ENCODE measurements at places on chromosomes 1 and 21.

GRCh38 chr1:233268389-233269022 lies 27.0 kb downstream of the PCNX2 start:
- no peak for DNase-seq

- DNase-seq, result no peak
Measured at GRCh38 chr1:230487773-230488428, 61.8 kb upstream of the PGBD5 start.

DNA sequence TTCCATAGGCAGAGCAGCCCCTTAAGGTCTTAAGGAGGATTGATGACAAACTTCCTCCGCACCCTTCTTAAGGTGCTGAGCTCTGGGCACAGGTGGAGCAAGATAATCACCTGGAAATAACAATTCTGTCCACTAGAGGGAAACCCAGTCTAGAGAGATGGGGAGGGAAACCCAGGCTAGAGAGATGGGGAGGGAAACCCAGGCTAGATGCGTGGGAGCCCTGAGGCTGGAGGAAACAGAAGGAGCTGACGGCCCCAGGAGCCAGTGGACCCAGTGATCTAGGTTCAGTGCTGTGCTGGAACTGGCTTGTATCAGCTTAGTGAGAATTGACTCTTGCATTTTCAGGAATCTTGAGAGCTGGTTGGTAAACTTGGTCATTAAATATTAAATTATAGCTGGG lies 17.8 kb upstream of the MYCL start:
- peak; percentile 70 for DNase-seq

GRCh38 chr1:146032631-146033219 lies 11.2 kb upstream of the HJV start:
- DNase-seq, result peak; percentile 39

- peak; percentile 53 for DNase-seq
Measured at GRCh38 chr1:86704972-86705664, 742 bp downstream of the SH3GLB1 start.

GRCh38 chr1:12604114-12604874 lies 13.7 kb downstream of the DHRS3 start:
- DNase-seq, result no peak

GRCh38 chr1:106727171-106727570 lies 329.3 kb upstream of the PRMT6 start:
- DNase-seq, result no peak

GRCh38 chr1:86950712-86951419 lies 36.4 kb downstream of the HS2ST1 start:
- DNase-seq, result no peak

- no peak for DNase-seq
Measured at GRCh38 chr21:34704119-34704518, 35.3 kb downstream of the CLIC6 start.

GRCh38 chr1:244280201-244280600 lies 171.5 kb downstream of the ADSS2 start:
- no peak for DNase-seq

- DNase-seq, result no peak
Measured at GRCh38 chr1:175132436-175132835, 60.1 kb downstream of the KIAA0040 start.

DNA sequence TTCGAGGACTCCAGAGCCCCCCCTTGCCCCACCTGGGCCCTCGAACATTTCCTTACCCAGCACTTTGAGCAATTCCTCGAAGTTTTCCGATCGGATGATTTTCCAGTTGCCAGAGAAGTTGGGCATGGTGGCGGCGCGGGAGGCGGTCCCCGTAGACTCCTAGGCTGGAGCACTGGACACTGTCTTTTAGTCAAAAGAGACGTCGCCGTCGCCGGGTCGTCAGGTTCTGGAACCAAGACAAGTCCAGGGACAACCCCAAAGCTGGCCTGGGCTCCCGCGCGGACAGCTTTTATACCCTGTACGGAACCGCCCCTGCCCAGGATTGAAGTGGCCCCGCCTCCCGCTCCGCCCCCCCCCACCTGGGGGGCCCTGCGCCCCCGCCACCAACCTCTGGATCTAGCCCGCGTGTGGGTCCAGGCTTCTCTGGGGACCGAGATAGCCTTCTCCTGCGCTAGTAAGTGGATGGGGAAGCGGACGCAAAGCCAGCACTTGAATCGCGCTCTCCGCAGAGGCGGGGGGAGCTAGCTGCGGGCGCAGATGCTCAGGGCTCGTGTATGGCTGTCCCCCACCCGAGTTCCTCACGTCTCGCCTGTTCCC lies at the start of gene CRABP2:
TSS of gene CRABP2 (minus strand) at position 263 of the 597 bp plus-strand sequence. CDS start at position 126, 137 bp downstream.
- DNase-seq, result peak; percentile 64

- no peak for DNase-seq
Measured at GRCh38 chr21:26753822-26754221, 91.4 kb downstream of the ADAMTS1 start.

- DNase-seq, result no peak
Measured at GRCh38 chr1:100502052-100502792, 35.7 kb upstream of the GPR88 start.

DNA sequence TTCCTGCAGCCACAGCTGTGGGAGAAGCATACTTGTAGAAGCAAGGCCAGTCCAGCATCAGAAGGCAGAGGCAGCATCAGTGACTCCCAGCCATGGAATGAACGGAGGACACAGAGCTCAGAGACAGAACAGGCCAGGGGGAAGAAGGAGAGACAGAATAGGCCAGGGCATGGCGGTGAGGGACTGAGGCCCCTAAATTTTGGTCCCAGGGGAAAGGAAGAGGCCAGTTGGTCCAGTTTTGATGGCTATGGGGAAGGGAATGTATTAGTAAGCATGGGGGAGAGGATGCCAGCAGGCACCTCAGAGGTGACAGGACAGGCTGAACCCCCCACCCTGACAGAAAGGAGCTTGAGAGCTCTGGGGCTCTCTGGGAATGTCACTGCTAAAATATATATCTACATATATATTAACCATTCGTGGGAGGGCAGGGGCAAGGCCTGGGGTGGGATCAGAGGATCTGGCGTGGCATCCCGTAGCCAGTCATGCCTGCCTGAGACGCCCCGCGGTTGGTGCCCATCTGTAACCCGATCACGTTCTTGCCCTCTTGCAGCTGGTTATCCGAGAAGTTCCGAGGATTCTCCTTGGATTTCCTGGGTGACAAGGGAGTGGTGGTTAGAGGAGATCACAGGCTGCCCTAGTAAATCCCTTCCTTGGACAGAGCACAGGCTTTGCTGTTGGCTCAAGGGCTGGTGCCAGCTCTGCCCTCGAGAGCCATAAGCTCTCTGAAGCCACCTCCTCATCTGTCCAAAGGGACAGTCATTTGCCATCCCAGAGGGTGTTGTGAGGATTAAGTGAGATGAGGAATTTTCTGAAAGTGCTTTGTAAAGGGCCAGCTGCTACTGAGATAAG lies 6.7 kb downstream of the TAGLN2 start:
- DNase-seq, result no peak

DNA sequence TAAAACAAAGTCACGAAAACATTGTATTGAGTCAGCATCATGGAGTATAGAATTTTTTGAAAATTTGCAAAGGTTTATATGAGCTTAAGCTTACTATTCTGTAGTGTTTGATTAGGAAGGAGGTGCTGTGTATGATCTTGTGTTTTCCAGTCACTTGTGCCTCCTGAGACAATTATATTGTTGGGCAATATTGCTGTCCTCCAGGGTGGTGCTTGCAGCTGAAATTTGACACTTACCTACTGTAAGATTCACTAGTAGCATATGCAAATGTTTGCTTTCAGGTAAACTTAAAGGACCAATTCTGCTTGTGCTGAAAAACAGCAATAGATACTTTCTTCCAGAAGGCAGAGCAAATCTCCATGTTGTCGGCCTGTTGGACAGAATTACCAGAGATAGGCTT lies 268.0 kb downstream of the TGFB2 start:
- DNase-seq, result no peak

GRCh38 chr1:180241716-180242544 lies 11.9 kb downstream of the LHX4 start:
- no peak for DNase-seq

DNA sequence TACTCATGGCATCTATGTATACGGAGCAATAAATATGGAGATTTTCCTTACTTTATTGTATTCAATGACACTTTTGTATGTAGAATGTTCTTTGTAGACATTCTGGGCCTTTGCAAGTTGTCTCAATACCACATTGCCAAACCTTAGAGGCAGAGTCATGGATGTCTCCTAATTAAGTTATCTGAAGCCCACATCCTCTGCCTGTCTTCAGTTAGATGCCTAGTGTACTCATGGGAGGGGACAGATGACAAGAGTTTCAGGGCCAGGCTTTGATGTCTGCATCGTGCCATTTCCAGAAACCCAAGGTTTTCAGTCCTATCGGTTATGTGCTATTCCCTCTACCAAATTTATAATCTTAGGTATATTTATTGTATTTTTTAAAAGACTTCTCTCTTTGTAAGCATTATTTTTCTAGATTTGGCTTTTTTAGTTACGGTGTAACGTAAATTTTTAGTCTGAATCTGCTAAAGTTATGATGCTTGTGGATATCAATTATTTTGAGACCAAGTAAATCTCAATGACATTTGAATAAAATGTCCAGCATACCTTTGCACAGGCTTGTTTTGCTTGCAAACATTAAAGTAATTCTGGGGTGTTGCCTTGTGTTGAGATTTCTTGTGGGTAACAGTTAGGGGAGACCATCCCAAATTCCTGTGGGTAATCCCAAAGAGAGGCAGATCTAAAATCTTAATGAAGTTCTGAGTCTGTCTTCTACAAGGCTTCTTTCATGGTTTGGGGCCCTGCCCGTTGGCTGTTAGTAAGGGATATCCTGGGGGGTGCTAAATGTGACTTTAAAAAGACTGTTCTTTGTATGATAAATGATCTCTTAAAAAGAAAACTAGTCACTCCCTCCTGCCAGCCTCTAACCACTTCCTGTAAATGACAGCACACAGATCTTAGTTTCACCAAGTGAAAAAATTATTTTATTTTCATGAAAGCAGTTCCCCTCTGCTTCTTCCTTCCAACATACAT lies 8.0 kb upstream of the MACF1 start:
- no peak for DNase-seq

GRCh38 chr1:59477286-59477685 lies 180.4 kb downstream of the FGGY start:
- DNase-seq, result no peak

GRCh38 chr1:228156515-228156881 lies 6.8 kb downstream of the GJC2 start:
- no peak for DNase-seq

DNA sequence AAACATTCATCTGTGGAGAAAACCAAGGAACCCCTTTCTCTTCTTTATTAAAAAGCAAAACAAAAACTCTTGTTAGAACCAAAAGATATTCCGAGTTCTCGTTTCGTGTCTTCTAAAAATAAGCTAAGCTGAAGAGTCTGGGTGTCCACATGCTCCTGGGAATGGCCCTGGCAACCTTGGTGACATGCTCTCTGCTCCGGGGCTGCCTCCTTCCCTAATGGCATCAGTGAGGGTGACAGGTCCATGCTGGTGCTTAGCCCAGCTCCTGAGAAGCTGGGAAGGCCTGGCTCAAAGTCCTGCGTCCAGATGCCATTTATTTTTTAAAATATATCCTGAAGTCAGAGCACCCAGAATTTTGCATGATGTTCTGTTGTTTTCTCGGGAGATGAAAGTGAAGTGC lies 24.6 kb upstream of the TRAPPC10 start:
- DNase-seq, result no peak

DNA sequence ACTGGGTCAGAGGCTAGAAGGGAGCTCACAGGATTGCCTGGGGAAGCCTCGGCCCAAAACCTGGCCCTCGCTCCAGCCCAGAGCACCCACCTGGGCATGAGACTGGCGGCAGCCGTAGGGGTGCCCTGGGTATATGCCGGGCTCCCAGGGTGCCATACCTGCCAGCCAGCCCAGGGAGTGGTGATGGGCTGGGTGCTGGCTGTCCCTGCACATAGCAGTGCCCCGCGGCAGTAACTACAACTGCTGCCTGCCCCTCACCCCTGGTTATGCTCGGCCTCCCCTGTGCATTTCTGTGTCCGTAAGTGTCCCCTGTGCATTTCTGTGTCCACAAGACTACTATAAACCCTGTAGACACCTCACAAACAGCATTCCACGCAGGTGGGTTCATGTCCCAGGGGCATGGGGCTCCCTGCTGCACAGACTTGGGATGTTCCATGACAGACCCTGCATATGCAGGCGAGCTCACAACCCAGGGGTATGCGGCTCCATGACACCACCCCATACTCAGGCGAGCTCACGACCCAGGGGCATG lies 5.8 kb upstream of the SPATC1L start:
- DNase-seq, result no peak

GRCh38 chr1:2486558-2486957 lies 10.5 kb downstream of the PLCH2 start:
- no peak for DNase-seq

- no peak for DNase-seq
Measured at GRCh38 chr1:192382758-192383157, 66.0 kb downstream of the RGS21 start.

- no peak for DNase-seq
Measured at GRCh38 chr1:213366141-213366831, 315.2 kb downstream of the RPS6KC1 start.

DNA sequence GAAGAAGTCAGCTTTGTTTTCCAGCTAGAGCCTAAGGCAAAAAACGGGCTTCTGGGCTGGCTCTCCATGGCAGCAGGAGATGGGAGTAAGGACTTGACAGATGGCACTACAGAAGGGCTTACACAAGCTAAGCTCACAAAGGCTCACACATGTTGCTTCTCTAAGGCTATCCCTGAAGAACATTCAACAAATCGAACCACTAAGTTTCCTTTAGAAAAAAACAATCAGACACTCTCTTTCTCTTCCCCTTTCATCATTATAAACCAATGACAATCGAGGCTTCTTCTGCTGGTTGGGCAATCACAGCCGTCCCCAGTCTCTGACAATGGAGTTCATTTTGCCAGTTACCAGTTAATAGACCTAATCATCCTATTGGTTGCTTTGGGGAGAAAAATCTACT lies 40.5 kb downstream of the TRIT1 start:
- DNase-seq, result no peak

GRCh38 chr1:8004803-8005573 lies 21.1 kb downstream of the ERRFI1 start:
- DNase-seq, result peak; percentile 87

- DNase-seq, result peak; percentile 9
Measured at GRCh38 chr1:201877877-201878401, 10.8 kb upstream of the SHISA4 start.

DNA sequence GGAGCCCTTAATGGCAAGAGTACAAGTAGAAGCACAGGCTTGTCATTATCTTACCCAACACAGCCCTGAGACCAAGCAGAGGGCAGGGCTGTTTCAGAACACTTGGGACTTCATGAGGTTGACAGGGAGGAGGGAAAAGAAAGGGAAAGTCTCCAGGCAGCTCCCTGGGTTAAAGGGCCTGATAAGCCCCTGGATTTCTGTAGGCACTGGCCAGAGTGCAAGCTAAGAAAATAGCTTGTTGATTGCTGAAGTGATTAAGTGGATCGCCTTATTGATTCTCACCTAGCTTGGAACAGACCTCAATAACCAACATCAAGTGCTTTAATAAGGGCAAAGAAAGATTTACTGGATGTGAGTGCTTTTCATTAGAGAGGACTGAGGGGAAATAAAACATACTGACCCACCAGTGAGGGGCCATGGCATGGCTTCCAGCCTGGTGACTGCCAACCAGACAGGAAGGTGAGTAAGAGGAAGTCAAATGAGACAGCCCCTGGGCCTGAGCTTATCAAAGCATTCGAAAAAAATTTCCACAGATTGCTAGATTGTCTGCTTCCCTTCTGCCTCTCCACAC lies 121.4 kb upstream of the NFIA start:
- no peak for DNase-seq

GRCh38 chr1:221921936-221922335 lies 180.0 kb upstream of the DUSP10 start:
- no peak for DNase-seq

GRCh38 chr1:27542463-27543273 lies 52.7 kb upstream of the WASF2 start:
- DNase-seq, result no peak
